ENCODE measurements at places on chromosomes 5 and 9. TPM values are rescaled to one million over a fixed set of nuclear protein-coding genes. Genes with fewer than 3 reads are reported as not detected.

The PPP1R26 gene
- total RNA-seq = 32.0 TPM

The CERT1 gene
- 22.8 TPM for total RNA-seq

The ARHGEF39 gene
- 29.8 TPM for total RNA-seq

The PDZD2 gene
- 0.37 TPM for total RNA-seq

The CDX1 gene
- not detected for total RNA-seq

The ODF2 gene
- total RNA-seq = 46.8 TPM

Measured in HCT116 (cell line).